Sciatic nerve (tissue), 2 donors: ENCODE measurements at places on chromosomes 12 and 14.

GRCh38 chr12:107660235-107660634 is 25.4 kb upstream of the PWP1 start:
- DNase-seq: no peak

DNA sequence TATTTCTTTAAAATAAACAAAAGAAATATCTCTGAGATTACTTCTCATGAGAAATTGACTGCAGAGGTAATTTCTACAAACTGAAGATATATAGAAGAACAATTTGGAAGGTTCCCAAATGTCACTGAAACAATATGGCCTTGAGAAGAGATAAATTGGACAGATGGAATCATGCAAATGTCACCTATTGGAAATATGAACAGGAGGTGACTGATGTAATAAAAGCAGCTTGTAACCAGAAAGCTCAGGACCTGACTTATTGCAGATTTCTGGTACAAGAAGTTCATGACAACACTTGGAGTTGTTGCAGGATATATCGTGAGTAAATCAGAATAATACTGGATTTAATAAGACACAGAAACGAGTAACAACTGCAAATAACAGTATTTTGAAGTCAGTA is 93.3 kb upstream of the TRHDE start:
- no peak for DNase-seq

DNA sequence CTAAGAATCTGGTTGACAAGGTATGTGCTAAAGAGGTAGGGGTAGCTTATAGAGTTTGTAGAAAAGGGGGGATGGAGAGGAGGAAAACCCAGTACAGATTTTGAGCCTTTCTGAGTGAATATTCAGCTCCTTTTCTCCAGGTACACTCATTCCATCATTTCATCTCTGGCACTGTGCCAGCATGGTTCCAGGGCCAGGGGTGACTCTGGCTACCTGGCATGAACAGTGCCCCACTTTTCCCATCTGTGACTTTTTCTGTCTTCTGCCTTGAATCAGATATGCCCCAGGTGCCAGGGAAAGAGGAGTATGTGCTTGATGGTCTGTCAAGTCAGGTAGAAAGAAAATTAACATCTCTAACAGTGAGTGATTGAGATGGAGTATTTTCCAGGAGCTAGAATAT is 175.7 kb downstream of the CACNA1C start:
- DNase-seq: no peak

- no peak for DNase-seq
Observed at GRCh38 chr12:81212996-81213696, 135.3 kb downstream of the ACSS3 start.

DNA sequence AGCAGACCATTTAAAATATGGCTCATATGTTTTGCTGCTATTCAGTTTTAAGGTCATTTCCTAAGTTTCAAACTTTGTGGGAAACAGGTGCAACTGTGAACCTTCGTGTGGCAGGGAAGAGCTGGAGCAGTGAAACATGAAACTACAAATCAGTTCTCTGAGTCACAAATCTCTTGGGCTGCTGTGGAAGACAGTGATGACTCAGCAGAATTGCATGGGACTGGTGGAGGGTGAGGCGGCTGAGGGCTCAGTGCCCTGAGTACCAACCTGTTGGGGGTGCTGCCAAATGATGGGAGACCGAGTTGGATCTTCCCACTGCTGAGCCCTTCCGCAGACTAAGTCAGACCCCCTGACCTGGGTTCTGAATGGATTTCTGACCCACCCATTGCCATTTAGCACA is 8.4 kb upstream of the CALM1 start:
- no peak for DNase-seq

DNA sequence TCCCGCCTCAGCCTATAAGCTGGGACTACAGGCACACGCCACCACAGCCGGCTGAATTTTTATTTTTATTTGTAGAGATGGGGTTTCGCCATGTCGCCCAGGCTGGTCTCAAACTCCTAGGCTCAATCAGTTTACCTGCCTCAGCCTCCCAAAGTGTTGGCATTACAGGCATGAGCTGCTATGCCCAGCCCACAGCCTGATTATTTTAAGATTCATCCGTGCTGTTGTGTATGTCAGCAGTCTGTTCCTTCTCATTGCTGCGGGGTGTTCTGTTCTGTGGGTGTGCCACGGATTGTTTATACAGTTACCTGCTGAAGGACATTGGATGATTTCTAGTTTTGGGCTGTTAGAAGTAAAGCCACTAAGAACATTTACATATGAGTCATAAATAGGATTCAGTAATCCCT is 9.6 kb upstream of the EP400 start:
- DNase-seq: no peak
